ENCODE measurements at places on chromosomes 11 and 22.

- no peak for DNase-seq
Measured at GRCh38 chr11:79409330-79409729, 31.5 kb downstream of the TENM4 start.

DNA sequence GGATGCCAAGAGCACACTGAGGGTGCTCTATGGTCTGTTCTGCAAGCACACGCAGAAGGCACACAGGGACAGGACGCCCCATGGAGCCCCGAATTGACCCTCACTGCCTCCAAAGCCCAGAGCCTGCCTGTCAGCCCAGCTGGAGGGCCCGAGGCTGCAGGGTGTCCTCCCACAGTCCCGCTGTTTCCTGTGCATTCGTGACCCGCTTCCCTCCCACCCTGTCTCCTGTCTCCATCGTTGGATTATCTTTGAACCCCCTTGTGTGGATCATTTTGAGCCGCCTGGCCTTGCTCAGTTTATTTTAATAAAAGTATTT is 25.6 kb downstream of the PARVG start:
- DNase-seq, result no peak

- DNase-seq, result peak; percentile 39
Measured at GRCh38 chr11:125624756-125625213, at the start of gene CHEK1. Gene CHEK1, plus strand, starts transcription at chr11:125625163. Its CDS starts 1,606 bp downstream, at chr11:125626769.

DNA sequence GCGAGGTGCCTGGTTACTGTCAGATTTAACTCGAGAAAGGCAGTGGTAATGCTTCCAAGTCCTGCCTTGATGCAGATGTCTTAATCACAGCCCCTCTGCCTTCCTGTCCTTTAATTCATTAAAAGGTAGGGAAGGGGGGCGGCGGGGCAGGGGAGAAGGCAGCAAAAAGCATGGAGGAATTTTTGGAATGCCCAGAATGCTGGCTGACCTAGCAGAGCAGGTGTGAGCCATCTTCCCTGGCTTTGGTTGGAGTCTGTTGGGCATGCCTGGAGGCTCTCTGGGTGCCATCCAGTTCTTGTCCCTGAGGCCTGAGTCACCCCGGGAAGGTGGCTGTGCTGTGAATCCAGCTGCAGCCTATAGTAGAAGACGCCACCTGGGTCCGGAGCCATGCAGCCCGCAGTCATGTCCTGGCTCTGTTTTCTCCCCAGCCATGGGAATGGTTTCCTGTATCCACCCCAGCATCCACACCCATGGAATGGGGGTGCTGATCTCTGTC is 15.6 kb downstream of the KIAA1671 start:
- DNase-seq, result no peak

GRCh38 chr11:98307827-98308491 is 712.8 kb upstream of the CNTN5 start:
- no peak for DNase-seq

DNA sequence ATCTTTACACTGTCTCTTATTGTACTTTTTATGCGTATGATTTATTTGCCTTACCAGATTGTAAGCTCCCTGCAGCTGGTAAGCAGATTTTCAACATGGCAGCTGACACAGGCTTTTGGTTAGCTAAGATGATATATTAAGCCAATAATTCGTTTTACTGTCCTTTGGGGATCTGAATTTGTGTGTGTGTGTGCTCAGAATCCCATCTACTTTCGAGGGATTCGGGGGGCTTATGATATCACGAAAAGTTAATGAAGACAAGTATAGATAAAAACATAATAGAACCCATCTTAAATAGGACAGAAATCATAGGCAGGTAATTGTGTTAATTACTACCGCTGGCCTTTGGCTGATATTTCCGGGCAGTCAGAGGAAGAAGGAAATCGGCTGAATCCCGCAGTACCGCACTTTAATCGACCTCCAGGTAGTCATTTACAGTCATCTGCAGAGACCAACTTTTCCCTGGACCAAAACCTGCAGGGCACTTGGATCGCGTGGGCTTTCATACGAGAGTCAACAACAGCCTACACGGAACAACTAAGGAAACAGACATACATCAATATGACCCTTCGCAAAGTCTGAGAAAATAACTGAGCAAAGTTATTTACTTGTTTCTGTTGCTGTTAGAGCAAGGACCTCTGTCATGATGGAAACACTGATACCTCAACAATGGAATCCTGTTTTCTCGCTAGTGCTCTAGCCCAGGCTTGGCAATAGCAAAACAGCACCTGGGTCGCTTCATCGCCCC is 802 bp downstream of the KBTBD3 start:
- DNase-seq, result peak; percentile 64

GRCh38 chr11:73322382-73323306 is 14.6 kb downstream of the ARHGEF17 start:
- DNase-seq, result no peak

DNA sequence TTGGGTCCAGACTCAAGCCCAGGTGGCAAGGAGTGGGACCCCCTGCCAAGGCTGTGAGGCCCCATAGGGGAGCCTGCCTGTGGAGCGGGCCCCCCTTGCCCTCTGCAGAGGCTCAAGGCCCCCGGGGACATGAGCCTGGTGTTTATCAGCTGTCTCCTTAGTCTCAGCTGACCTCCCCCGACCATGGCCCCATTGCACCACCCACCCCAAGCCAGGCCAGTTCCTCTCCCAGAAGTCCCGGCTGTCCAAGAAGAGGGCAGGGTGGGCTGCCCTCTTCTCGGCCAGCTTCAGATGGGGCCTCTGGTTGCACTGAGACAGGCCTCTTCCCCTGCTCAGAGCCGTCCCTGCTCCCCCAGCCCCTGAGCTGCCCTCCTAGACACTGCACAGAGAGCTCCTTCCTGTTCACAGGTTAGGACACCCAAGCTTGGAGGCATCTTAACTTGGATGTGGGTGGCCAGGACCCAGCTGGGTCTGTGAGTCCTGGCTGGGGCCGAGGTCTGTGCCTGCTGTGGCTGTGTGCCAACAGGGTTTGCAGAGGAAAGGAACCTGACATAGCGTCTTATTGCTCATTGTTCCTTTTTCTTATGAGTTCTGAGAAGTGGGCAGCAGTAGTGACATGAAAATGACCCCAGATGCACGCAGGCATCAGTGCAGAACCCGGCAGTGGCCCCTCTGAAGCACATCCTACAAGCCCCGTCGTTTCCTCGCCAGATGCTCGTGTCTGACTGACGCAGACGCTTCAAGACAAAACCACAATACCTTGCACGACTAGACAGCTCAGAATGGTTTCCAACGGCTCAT is 5.4 kb downstream of the TRABD start:
- no peak for DNase-seq

- DNase-seq, result peak; percentile 6
Measured at GRCh38 chr11:20066013-20066782, 94.1 kb downstream of the DBX1 start.

- DNase-seq, result no peak
Measured at GRCh38 chr11:107252429-107253161, 205.0 kb downstream of the CWF19L2 start.

DNA sequence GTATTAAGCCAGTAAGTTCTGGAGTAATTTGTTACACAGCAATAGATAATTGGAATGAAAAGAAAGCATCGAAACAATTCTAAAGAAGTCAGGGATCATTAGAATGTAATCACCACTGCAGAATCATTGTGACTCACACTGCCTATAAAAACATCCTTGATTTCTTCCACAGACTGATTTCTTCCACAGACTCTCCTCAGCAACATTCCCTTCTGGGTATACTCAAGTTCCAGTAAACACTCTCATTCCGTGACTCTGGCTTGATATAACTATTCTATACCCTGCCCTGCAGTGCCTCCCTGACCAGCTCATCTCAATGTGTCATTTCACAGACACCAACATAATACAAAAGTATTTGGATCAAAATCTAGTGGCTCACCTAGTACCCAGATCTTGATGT is 120.5 kb downstream of the BBOX1 start:
- no peak for DNase-seq

- DNase-seq, result peak; percentile 84
Measured at GRCh38 chr22:42369250-42370041, 62.8 kb downstream of the NFAM1 start.

DNA sequence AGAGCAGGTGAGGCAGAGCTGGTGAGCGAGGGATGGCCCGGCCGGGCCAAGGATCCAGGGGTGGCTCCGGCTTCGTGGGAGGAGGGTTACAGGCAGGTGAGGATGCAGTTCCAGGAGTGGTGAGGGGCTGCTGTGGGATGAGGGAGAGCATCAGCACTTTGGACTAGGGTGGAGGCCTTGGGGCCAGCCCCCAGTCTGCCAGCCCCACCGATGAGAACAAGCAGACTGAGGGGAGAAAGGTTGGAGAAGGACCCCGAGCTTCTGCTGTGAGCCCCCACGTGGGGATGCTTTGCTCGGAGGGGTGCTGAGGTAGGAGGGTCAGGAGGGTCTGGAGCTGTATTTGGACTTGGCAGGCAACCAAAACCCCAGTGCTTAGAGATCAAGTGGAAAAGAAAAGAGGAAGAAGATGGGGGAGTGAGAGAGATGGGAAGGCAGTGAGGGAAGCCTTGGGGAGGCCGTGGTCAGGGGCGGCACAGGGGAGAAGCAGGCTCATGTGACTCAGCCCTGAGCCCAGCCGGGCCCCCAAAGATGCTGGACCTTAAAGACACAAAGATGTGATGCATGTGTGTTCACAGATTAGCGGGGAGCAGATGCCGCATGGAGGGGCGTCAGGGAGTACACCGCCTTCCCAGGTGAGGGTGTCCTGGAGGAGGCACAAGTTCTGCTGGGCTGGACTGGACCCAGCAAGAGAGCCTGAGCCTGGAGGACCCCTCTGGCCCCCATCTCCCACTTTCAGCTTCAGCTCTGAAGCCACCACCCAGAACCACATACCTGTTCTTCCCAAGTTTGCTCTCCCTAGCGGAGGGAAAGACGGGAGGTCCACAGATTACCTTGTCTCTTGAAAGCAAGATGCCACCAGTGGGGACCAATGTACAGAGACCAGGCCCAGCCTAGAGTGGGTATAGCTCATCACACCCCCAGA is 91.3 kb downstream of the CDKN1C start:
- DNase-seq, result no peak

GRCh38 chr22:22800716-22801115 is 86.9 kb upstream of the IGLL5 start:
- DNase-seq, result no peak

DNA sequence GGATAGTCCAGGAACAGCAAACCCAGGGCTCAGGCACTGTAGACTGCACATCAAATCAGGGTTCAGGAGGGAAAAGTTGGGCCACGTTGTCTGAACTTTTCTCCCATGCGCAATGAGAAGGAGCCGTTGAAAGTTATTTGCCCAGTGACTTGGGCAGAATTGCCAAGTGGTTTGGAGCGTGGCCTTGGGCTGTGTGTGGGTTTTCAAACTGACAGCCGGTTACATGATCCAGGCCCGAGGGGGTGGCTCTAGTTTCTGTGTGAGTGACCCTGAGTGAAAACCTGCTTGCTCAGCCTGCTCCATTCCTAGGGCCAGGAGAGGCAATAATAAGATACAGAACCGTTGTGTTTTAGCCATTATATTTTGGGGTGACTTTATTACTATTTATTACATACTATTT is 20.3 kb downstream of the MB start:
- DNase-seq, result no peak

- no peak for DNase-seq
Measured at GRCh38 chr11:69369210-69369825, 75.4 kb downstream of the MYEOV start.

DNA sequence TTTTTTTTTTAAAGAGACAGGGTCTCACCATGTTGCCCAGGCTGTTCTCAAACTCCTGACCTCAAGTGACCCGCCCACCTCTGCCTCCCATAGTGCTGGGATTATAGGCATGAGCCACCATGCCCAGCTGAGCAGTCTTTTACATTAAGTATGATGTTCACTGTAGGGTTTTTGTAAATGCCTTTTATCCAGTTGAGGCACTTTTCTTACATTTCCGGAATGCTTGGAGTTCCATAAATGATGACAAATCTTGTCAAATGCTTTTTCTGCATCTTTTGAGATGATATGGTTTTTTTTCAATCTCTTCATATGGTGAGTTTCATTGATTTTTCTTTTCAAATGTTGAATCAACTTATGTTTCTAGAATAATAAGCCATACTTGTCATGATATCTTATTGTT is 29.4 kb upstream of the CTTN start:
- no peak for DNase-seq

DNA sequence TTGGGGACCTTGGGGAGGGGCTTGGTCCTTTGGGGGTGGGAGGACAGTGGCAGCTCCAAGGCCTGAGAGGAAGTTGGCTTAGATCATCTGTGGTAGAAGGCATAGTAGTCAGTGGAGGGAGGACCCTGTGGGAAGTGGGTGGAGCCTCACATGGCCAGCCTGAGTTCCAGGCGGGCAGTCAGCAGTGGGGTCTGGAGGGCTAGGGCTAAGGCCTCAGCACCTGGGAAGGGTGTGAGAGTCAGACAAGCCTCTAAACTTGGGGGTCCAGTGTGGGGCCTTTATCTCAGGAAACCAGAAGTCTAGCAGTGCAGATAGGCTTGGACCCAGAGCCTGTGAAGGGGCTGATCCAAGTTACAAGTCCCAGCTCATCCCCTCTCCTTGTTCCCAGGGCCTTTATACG is 4.0 kb downstream of the NLRX1 start:
- DNase-seq, result no peak

DNA sequence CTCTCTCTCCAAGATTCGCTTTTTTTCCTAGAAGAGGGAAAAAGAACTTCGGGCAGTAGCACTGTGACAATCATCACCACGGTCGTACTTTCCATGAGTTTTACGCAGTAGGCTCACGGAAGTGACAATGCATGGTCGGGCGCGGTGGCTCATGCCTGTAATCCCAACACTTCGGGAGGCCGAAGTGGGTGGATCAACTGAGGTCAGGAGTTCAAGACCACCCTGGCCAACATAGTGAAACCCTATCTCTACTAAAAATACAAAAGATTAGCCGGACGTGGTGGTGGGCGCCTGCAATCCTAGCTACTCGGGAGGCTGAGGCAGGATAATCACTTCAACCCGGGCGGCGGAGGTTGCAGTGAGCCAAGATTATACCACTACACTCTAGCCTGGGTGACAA is 23.4 kb downstream of the GRAP2 start:
- no peak for DNase-seq

DNA sequence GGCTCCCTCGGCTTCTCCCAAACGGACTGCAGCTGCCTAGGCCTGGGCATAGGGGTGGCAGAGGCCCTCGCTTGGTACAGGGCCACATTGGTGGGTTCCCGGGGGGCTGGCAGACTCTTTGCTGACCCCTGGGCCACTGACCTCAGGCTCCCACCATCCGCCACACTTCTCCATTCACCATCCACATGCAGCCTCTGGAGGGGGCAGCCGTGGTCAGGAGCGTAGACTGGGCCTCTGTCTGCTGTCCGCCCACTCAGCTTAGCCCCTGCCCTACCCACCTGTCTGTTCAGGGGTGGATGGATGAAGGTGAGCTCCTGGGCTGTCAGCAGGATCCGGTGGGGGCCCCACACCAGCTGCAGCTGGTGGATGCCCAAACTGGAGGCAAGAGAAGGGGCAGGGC is 45.7 kb upstream of the LRRC32 start:
- no peak for DNase-seq

DNA sequence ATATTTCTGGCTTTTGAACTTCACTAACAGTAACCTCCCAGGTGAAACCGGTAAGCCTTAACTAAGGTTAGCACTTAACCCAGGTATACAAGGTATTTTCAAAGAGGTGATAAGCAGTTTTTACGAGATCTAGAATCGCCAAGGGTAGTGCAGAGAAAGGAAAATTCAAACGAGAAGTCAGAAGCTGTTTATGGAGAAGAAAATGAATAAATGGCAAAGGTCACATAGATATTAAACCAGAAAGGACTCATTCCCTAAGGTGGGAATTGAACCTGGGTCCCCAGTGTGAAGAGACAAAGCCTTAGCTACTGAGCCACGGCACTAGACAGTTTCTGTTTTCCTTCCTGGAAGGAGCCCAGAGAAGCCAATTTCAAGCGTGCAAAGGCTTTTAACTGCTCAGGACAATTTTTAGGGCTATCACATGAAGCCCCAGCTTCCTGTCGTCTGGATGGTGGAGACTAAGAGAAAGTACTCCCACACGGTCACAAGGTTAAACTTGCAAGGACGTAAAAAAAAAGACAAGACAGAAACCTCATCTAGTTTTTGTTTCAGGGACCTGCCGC is 5.7 kb upstream of the C1QTNF6 start:
- DNase-seq, result no peak
